ENCODE measurements at places on chromosomes 5 and 9. TPM values are rescaled to one million over a fixed set of nuclear protein-coding genes. Genes with fewer than 3 reads are reported as not detected.

DNA sequence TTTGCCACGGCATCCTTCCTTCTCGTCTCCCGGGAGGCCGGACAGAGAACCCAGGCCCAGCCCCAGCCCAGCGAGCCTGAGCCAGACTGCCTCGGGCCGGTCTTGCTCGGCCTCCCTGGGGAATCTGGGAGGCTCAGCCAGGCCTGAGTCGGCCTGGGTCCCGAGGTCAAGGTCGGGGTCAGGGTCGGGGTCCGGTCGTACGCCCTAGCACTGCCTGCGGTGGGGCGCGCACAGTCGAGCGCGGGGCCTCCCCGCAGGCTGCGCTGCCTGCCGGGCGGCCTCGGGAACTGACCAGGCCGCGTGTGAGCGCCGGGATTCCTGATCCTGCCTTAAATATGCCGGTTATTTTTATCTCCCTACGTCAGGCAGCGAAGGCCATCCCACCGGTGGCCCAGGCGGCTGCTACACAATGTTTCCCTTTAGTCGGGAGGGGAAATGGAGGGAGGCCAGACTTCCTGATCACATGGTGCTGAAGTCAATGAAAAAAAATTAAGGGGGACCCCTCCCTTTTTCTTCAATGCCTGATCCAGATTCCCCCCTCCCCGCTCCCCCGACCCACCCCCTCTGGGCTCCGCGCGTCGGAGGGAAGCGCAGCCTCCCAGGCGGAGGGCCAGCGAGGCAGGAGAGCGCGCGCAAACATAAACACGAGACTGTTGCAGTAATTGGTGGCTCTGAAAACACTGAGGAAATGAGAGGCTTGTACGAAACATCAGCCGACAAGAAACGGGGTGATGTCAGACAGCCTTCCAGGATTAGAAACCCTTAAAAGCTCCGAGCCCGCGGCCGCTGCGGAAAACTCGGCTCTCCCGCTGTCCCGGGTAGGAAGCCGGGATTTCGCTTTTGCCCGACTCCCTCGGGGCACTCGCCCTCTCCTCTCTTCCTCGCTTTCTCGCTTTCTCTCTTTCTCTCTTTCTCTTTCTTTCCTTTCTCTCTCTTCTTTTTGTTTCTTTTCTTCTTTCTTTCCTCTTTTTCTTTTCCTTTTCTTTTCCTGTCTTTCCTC, 148.2 kb upstream of the KLF4 start:
- H3K4me1 ChIP-seq = peaks cover 8% of the 10 kb centered on the region
- H3K27me3 ChIP-seq = no peaks in the 10 kb centered on the region
- DNase-seq = peak; percentile 89
- H3K27ac ChIP-seq = peak overlapping the region; percentile 91
- H3K4me3 ChIP-seq = peak overlapping the region; percentile 51

DNA sequence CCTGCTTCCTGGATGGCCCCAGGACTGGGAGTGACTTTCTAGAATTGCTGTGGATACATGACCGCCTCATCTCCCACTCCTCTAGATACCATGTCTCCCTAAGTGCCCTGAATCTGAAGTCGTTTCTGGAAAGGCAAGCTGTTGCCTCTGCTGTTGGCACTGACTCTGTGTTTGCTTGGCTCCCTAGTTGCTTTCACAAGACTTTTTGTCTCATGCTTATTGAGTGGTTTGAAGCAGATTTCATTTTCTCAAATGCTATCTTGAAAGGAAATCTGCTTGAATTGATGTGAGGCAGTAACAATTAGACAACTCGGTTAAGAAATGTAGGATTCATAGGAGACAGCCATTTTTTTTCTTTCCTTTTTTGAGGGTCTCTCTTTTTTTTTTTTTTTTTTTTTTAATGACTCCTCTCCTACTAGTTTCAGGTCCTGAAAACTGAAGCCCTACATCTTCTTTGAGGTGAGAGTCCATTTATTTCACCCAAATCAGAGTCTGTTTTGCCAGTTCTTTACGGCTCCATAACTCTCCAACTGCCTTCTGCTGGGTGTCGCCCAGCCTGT, 65.9 kb downstream of the PRDM6 start:
- DNase-seq = no peak
- H3K36me3 ChIP-seq = no peaks in the 10 kb centered on the region
- H3K27me3 ChIP-seq = no peaks in the 10 kb centered on the region
- H3K27ac ChIP-seq = no peak overlapping the region

GRCh38 chr9:127390563-127390962, 6.4 kb upstream of the SLC2A8 start:
- no peak overlapping the region for H3K4me3 ChIP-seq
- H3K27ac ChIP-seq = no peak overlapping the region
- H3K27me3 ChIP-seq = no peaks in the 10 kb centered on the region
- peak; percentile 22 for DNase-seq
- peaks cover 2% of the 10 kb centered on the region for H3K36me3 ChIP-seq
- H3K4me1 ChIP-seq = no peaks in the 10 kb centered on the region

DNA sequence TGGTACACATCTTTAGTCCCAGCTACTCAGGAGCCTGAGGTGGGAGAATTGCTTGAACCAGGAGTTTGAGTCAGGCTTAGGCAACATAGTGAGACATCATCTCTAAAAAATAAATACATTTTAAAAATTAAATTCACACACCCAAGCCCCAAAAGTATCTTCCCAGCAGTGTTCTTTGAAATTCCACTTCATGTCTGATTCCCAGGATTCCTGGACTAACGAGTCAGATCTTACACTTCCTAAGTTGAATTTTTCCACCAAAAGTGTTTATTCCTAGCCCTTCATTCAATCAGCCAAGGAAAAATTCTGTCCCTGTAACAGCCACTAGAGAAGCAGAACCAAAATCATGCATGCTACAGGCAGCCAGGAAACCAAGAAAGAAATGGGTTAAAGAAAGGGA, 970.9 kb downstream of the EFNA5 start:
- no peak overlapping the region for H3K4me3 ChIP-seq
- H3K4me1 ChIP-seq = no peaks in the 10 kb centered on the region
- no peak for DNase-seq
- H3K27ac ChIP-seq = no peak overlapping the region
- H3K27me3 ChIP-seq = no peaks in the 10 kb centered on the region

DNA sequence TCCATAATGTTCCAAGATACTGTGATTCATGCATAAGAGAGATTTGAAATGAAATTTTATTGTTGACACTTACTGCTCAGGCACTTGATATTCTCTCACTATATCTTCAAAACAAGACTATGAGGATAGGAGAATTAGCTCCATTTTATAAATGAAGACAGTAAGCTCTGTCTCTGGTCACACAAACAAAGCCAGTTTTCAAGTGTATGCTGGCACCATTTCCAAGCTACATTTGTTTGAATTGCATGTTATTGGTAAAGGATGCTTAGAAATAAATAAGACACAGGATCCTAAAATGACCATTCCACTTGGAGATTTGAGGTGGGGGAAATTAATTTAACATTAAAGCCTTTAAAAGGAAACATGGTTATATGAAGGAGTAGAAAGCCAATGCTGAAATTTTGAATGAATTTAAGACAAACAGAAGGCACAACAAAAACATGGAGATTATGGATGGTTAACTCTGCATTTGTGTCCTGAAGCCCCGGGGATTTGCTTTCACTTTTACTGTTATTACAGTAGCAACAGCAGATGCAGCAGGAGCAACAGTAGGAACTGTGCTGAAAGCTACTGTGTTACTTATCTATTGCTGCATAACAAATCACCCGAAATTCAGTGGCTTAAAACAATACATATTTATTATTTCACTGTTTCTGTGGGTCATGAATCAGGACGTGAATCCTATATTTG, 79.7 kb upstream of the ASTN2 start:
- H3K36me3 ChIP-seq = no peaks in the 10 kb centered on the region
- H3K27ac ChIP-seq = no peak overlapping the region
- H3K27me3 ChIP-seq = no peaks in the 10 kb centered on the region
- peak overlapping the region; percentile 2 for H3K4me3 ChIP-seq
- H3K4me1 ChIP-seq = no peaks in the 10 kb centered on the region
- DNase-seq = no peak

GRCh38 chr5:125394661-125395280, 648.3 kb upstream of the ZNF608 start:
- no peak overlapping the region for H3K27ac ChIP-seq
- H3K4me3 ChIP-seq = no peak overlapping the region
- H3K36me3 ChIP-seq = no peaks in the 10 kb centered on the region

GRCh38 chr5:155905364-155905763, 421.6 kb upstream of the SGCD start:
- no peak overlapping the region for H3K27ac ChIP-seq
- H3K4me3 ChIP-seq = no peak overlapping the region
- H3K36me3 ChIP-seq = no peaks in the 10 kb centered on the region

- no peak overlapping the region for H3K4me3 ChIP-seq
- DNase-seq = no peak
- no peak overlapping the region for H3K27ac ChIP-seq
- H3K4me1 ChIP-seq = no peaks in the 10 kb centered on the region
- no peaks in the 10 kb centered on the region for H3K27me3 ChIP-seq
Measured at GRCh38 chr9:98654247-98654646, 54.5 kb downstream of the GABBR2 start.

The TRAF1 gene
- 10.9 TPM for total RNA-seq

The GOLGA1 gene
- total RNA-seq = 21.0 TPM

The OBP2B gene
- total RNA-seq = not detected

The COL15A1 gene
- total RNA-seq = 42.0 TPM

The SNCB gene
- not detected for total RNA-seq

The KIF4B gene
- total RNA-seq = not detected

The KCNV2 gene
- total RNA-seq = not detected

The ZNF484 gene
- 13.5 TPM for total RNA-seq

Data from kidney (tissue), 22 donors.